ENCODE measurements at places on chromosomes 6 and 20.

- DNase-seq = no peak
These were observed 79.5 kb downstream of the SESN1 start for GRCh38 chr6:109015176-109015575.

GRCh38 chr6:101845621-101846020 lies 452.1 kb downstream of the GRIK2 start:
- no peak for DNase-seq

DNA sequence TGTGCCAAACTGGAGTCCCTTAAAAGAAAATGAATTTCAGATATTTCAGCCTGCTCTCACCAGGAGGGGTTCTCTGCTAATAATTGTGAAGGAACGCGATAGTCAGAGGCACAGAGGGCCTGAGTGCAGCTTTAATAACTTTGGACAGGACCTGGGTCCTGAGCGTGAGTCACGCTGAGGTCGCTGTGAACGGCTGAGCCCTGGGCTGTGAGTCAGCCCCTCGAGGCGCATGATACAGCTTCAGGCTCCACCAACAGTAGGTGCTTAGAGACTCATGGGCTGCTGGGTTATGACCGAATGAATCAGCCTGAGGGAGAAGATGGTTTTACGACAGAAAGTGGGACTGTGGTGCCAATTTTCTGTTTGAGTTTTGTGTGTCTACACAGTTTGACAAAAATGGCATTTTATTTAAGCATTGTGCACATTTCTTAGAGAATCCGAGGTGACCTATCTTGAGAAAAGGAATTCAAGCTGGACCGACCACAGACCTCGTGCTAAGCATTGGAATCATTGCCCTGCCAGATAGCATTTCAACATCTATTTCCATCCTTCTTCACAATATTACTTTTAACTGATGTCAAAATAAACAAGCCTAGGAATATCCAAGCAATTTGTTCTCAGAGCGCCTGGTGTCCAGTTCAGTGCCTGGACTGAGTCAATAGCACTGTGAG lies 183.0 kb downstream of the THBS2 start:
- no peak for DNase-seq

DNA sequence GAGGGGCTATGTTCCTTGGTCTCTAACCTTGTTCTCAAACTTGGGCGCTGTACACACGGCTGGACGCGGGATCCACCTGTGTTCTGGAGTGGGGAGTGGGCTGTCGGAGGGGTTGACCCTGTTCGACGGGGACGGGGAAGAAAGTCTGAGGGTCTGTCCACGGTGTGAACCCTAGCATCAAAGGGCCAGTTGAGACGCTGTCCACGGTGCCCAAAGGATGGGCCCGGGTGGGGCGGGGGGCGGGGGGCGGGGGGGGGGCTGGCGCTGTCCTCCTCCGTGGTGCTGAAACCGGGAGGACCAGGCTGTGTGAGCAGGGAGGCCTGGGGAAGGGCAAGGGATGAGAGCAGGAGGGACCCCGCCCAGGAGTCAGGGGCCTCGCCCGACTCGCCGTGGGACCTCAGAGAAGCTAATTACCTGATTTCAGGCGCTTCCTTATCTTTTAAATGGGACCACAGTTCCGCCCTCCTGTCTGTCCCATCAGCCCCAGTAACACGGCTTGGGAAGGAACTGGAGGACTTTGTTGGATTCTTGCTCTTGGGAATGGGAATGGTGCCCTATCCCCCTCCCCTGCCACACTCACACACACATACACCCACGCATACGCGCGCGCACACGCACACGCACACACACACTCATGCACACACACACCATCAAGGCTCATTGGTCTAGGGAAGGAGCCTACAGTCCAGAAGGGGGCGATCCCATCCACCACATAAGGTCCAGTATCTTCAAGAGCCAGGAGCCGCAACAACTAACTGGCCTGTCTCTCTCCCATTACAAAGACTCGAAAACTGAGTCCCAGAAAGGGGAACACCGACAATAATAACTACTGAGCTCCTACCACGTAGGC lies 1.0 kb upstream of the VSTM2L start:
- DNase-seq = no peak

DNA sequence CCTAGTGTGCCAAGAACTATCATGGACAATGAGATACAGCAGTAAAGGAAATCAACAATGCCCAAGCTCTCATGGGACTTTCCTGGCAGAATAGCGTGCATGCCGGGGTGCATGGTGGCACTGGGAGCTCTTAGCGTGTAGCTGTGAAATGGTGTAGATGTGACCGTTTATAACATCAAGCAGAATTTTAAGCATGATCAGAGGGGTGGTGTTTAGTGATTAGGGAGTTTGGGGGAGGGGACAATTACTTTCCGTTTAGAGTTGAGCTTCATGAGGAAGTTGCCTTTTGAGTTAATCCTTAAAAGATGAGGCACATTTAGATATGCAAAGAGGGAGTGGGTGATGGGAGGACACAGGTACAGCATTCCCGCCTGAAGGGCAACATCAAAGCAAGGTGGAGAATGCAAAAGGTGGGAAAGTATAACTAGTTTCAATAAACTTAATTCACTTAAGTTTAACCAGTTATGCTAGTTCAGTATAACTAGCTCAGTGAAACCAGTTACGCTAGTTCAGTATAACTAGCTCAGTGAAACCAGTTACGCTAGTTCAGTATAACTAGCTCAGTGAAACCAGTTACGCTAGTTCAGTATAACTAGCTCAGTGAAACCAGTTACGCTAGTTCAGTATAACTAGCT lies 661.6 kb downstream of the QKI start:
- no peak for DNase-seq

DNA sequence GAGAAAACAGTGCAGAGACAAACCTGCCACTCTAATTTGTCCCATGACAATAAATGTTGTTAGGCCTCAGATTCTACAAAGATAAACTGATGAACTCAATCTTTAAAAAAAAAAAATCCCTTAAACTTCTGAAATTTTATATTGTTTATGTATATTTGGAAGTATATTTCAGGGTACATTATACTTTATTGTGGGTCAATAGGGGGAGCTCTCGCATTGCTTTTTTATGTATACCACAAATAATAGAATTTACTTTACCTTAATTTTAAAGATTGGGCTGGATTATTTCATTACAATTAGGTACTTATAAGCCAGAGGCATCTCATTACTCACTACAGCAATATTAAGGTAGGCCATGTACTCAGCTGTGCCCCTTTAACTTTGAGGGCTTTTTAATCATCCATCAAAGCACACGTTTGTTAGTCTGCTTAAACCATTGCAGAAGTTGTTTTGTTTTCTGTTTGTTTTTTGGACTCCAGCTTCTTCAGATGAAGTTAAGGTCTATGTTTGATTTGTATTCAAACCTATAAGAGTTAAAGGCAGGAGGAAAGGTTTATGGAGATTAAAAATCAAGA lies 56.3 kb upstream of the EYA4 start:
- no peak for DNase-seq

DNA sequence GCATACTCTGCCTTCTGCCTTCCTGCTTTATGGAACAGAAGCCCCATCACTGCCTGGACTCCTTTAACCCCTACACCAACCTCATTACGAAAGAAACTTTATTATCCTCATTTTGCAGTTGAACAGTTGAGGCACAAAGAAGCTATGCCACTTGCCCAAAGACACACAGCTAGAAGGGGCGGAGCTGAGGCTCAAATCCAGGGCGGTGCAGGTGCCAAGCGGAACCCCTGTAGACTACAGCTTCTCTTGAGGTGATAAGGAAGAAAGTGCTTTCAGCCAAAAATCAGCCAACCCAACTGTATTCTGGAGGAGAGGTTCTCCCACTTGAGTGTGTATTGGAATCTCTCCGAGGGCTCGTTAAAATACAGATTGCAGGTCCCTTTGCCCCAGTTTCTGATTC lies 90.5 kb downstream of the PRND start:
- DNase-seq = no peak

- DNase-seq = no peak
These were observed 39.2 kb downstream of the MUC22 start for GRCh38 chr6:31049518-31049917.

Data from NCI-H187 treated with DMSO at 0.1 percent for 48 hours (cell line).